ENCODE measurements at places on chromosomes 1 and 21.

DNA sequence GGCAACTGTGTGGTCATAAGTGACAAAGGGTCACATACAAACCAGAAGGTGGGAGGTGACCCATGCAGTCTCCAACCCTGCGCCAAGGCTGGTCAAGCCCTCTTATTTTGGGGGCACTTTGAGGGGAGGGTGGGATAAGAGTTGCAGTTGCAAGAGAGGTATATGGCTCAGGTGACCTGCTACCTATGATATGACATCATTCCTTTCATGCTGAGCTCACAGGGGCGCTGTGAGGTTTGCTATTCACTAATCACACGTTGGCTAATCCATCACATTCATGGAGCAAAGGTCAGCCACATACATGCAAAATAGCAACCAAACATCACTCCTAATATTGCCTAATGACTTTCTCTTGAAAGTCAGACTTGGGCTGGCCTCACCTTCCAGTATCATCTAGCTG, 72.0 kb upstream of the PAXBP1 start:
- DNase-seq = no peak

GRCh38 chr1:182671750-182672486, 12.5 kb downstream of the RGS8 start:
- DNase-seq = no peak

- peak; percentile 55 for DNase-seq
Observed at GRCh38 chr21:44924606-44925377, 4.1 kb upstream of the ITGB2 start.

GRCh38 chr1:154459080-154459479, 42.9 kb upstream of the TDRD10 start:
- no peak for DNase-seq

DNA sequence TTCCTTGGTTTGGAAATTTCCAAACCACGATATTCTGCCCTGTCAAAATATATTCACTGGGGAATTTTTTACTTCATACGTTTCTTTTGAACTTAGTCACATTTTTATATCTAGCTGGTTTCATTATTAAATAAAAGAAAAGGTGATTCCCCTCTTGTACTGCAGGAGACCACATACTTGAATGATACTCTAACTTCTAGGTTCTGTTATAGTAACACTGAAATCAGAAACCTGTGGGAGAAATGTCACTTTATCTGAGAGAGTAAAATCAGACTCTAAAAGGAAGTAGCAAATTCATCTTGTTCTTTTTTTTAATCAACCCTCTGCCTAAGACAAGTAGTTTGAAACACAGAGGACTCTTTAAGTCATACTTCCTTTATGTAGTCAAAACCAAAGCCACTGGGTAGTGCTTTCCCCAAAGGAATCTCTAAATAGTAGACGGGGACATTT, 34.4 kb downstream of the MRPL39 start:
- peak; percentile 69 for DNase-seq

GRCh38 chr1:44230796-44231195, 17.5 kb downstream of the DMAP1 start:
- DNase-seq = no peak

DNA sequence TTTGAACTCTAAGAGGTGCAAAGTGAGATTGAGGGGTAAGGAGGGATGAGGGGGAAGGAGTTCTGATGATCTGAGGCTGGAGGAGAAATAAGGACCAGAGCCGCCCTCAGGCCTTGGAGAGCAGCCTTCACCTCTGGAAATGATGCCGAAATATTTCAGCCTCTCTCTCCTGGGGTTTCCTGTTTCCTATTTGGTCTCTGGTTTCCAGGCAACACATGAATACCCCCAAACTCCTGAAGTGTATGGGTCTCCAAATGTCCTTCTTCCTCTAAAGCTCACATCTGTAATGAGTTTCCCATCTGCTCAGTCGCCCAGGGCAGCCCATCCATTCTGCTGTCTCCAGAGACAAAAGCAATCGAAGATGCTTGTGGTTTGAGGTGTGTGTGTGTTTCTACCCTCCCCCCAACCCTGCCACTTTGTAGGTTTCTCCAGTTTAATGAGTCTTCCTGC, 52.0 kb upstream of the FAM20B start:
- DNase-seq = no peak

DNA sequence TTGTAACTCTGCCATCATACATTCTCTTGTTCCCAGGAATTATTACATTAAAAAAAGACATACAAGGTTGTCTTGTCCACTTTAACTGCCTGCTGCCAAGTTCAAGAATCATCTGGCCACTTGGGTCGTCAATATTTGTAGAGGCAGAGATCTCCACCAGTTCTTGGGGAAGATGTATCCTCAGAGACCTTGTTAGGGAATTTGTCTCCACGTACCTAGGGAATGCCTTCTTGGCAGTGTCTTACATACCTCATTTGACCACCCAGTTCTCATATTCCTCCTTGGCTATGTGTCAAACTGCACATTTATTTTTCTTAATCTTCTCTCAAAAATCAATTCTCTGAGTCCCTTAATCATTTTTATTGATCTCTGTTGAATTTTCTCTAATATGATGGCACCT, 266.0 kb downstream of the SPATA17 start:
- DNase-seq = no peak

DNA sequence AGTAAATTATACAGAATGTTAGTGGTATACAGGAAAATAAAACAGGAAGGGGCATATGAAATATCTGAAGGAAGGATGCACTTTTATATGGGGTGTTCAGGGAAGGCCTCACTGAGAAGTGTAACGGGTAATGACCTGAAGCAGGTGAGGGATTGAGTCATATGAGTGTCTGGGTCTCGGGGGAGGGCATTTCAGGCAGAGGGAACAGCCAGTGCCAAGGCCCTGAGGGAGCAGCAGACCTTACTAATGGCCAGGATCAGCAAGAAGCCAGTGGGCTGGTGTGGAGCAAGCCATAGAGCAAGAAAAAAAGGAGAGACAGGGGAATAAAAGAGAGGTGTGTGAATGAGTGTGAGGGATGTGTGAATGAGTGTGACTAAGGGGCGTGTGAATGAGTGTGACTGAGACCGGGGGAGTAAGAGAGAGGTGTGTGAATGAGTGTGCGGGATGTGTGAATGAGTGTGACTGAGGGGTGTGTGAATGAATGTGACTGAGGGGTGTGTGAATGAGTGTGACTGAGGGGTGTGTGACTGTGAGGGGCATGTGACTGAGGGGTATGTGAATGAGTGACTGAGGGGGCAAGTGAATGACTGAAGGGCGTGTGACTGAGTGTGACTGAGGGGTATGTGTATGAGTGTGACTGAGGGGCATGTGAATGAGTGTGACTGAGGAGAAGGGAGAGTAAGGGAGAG, 107.2 kb downstream of the GLIS1 start:
- no peak for DNase-seq

- no peak for DNase-seq
Observed at GRCh38 chr1:18512883-18513282, 32.2 kb downstream of the KLHDC7A start.

Measured in CD4-positive, alpha-beta T cell treated with Interferon alpha-2 for 1 hour (primary cell).